Activated CD8-positive, alpha-beta memory T cell treated with anti-CD3 and anti-CD28 coated beads for 4 hours (primary cell): ENCODE measurements at places on chromosomes 3 and 15.

GRCh38 chr3:49839193-49839809 is 17.1 kb downstream of the TRAIP start:
- DNase-seq, result peak; percentile 66

GRCh38 chr3:43489930-43490329 is 131.9 kb downstream of the ANO10 start:
- no peak for DNase-seq

- DNase-seq, result no peak
Measured at GRCh38 chr3:100364421-100364820, 29.9 kb downstream of the NIT2 start.

DNA sequence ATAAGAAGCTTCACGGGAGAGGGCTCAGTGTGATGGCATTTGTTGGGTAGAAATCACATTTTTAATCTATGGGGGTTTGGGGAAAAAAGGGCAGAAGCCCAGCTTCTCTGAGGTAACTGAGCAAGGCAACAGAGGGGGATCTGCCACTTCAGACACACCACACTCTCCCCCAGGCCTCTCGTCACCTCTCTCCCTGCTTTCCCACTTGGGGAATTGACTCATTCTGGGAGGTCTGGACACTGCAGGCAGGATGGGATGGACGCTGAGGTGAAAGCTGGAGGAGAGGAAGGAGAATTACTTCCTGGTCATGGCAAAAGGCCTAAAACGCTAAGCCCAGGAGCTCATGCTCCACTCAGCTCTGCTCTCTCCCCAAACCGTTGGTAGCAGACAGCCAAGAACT is 33.2 kb downstream of the MYO5C start:
- no peak for DNase-seq

GRCh38 chr15:75799190-75799589 is 44.1 kb upstream of the UBE2Q2 start:
- no peak for DNase-seq

DNA sequence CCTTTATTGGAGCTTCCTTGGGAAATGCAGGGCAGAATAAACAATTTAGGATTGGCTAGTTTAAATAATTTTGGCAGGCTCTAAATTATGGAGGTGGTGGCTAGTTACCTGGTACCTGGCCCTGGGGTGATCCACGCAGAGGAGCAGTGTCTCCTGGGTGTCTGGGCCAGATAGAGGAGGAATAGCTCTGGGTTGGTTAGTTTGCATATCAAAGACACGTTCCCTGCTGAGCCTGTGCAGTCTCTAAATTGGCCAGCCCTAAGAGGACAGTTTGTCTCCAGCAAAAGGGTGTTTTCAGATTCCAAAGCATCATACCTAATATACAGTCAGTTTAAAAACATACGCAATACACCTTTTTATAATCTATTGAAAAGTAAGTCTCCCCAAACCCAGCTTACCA is 333.3 kb upstream of the TPM1 start:
- DNase-seq, result no peak

DNA sequence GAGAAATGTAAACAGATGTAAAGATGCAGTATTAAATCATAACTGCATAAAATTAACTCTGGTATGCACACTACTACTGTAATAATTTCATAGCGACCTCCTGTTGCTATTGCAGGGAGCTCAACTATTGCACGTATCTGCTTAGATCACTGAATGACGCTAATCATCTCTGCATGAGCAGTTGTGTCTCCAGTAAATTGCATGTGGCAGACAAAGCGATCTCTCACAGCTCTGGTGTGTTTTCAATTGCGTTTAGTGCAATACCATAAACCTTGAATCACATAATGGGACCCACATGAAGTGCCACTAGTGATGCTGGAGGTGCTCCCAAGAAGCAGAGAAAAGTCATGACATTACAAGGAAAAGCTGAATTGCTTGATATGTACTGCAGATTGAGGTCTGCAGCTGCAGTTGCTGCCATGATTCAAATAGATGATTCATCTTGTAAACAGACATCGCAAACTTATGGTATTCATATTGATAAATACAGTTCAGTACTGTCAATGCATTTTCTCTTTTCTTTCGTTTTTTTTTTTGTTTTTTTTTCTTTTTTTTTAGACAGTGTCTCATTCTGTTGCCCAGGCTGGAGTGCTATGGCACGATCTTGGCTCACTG is 30.2 kb upstream of the LCTL start:
- no peak for DNase-seq

DNA sequence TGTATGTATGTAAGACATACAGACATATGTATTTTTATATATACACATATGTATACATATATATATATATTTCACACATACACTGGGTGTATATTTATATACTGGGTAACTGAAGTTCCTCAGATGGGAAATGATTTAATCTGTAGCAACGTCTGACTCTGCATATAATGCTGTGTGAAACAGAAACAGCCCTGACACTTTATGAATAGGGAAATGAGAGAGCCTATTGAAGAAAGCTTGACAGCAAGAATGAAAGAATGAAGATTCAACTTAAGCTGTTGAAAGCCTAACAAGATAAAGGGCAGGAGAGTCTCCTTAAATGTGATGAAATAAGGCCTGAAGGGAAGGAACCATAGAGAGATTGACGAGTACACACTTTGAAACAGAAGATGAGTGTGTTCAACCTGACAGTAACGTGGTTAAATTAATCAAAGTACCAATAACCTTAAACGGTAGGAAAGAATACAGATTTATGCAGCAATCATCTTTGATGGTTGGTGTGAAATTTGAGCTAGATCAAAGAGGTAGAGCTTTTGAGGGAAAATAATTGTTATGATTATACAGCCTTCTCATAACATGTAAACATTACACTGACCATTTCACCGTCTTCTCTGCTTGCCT is 169.9 kb downstream of the MECOM start:
- no peak for DNase-seq

DNA sequence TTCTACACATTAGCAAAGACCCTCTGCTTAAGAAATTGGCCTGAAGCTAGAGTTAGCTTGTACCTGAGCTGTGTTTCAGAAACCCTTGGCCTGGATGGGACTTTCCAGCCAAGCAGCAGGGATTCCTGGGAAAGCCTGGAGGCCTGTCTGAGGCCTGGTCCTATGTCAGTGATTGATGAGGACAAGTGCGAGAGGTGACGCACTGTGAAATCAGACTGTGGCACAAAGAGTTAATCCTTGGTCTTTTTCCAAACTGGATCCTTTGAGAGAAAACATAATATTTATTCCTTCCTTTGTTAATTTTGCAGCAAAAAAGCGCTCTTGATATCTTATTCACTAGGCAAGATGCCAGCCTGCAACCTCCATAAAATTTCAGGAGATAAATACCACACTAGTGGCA is 225.0 kb upstream of the ATP11B start:
- no peak for DNase-seq

DNA sequence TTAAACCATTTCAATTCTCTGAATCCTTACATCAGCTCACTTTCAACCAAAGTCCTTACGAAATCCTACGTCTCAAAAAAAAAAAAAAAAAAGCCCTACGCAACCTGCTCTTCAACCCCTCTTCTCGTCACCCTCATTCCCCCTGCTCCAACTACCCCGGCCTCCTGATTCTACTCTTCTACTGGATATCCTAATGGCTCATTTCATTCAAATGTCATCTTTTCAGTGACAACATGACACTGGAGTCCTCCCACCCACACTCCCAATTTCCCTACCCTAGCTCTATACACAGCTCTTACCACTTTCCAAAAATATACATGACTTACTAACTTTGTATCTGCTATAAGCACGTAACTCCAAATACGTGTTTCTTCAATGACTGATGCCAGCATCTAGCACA is 11.5 kb downstream of the UBP1 start:
- no peak for DNase-seq

DNA sequence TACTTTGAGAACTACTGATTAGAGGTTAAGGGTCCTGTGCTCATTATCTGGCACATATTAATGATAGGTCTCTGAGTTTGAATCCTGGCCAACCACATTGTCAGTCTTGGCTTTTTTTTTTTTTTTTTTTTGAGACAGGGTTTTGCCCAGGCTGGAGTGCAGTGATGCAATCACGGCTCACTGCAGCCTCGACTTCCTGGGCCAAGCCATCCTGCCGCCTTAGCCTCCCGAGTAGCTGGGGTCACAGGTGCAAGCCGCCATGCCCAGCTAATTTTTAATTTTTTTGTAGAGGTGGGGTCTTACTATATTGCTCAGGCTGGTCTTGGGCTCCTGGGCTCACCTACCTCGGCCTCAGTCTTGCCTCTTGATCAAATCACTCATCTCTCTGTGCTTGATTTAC is 547 bp upstream of the PCCB start:
- no peak for DNase-seq

GRCh38 chr15:55897560-55898336 is 95.7 kb downstream of the NEDD4 start:
- no peak for DNase-seq

DNA sequence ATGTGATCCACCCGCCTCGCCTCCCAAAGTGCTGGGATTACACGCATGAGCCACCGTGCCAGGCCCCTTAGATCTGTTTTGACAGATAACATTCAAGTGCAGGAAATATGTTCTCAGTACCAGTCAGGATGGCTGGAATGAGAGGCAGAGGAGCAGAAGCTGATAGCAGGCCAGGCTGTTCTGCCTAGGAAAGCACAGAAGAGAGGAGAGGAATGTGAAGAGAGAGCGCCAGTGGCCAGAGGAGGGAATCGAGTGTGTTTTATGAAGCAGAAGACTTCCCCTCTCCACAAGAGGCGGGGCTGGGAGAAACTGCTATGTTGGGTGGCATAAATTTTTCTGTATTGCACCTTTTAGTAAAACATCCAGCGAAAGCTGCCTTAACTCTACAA is 32.0 kb upstream of the RYK start:
- no peak for DNase-seq

DNA sequence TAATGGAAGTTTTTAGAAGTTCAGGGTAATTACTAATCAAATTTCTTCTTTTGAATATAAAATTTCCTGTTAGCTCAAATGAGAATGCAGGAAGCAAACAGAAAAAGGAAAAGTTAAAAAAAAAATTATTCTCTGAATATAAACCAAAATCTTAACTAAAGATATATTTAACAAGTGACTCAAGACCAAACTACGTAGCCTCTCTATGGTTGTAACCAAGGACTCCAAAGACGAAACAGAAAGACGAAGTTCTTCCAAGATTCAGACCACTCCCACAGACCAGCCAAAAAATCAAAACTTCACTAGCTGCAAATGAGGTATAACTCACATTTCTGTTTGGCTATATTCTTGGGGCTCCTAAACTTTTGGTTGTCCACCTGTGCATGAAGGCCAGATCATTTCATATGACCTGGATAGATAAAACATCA is 846.5 kb upstream of the ALCAM start:
- DNase-seq, result no peak

- no peak for DNase-seq
Measured at GRCh38 chr3:98536456-98537017, 4.8 kb downstream of the GPR15 start.

DNA sequence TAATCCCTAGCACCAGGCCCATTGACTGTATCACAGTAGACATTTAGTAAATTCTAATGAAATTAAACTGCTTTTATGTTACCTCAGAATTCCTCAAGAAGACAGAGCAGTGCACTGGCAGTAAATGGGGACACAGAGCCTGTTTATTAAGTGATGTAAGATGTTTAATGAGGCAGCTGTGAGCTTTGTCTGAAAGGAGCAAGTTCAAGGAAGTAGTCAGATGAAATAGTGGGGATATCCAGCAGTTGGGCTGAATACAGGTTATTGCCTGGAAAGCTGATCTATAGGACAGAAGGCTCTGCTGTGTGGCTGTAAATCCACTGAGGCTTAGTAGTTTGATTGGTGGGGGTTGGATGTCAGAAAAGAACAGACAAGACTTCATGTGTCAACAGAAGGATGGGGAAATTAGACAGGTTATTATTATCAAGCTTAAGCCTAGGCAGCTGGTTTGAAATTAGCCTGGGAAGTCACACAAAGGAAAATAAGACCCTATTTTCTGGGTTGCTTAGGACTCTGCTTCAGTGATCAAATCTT is 62.2 kb downstream of the PFN2 start:
- DNase-seq, result no peak

DNA sequence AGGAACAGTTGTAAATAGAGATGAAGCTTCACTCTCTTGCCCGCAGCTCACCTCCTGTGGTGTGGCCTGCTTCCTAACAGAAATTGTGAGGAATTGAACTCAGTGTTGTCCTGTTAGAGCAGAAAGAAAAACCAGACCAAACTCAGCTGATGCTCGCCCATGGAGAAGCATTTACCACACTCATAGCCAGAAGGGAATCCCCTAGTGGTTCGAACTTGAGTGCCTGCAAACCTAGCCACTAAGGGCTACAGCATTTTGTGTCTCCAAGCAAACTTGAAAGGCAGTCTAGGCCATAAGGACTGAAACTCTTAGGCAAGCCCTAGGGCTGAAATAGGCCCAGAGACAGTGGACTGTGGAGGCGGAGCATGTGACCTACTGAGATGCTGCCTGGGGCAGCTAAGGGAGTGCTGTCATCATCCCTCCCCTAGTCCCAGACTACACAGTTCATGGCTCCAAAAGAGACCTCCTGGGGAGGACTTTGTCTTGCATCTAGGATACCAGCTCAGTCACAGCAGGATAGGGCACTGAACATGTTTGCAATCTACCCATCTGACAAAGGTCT is 44.5 kb upstream of the MCTP2 start:
- no peak for DNase-seq

DNA sequence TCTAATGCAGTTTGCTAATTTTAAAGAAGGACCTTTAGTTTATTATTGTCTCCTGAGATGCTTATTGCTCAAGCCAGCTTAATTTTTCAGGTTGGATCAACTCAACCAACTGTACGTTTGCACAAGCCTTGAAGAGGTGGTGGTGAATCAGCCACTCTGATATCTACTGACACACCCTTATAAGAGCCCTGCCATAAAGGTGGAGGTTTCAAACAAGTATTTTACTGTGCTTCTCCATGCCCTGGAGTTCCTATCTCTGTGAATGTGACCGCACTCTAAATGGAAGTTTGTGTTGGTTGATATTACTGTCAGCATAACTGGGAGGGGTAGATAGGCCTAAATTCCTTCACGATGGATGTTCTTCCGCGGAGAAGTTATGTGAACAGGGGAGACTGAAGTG is 297.3 kb upstream of the UBE2E1 start:
- no peak for DNase-seq

DNA sequence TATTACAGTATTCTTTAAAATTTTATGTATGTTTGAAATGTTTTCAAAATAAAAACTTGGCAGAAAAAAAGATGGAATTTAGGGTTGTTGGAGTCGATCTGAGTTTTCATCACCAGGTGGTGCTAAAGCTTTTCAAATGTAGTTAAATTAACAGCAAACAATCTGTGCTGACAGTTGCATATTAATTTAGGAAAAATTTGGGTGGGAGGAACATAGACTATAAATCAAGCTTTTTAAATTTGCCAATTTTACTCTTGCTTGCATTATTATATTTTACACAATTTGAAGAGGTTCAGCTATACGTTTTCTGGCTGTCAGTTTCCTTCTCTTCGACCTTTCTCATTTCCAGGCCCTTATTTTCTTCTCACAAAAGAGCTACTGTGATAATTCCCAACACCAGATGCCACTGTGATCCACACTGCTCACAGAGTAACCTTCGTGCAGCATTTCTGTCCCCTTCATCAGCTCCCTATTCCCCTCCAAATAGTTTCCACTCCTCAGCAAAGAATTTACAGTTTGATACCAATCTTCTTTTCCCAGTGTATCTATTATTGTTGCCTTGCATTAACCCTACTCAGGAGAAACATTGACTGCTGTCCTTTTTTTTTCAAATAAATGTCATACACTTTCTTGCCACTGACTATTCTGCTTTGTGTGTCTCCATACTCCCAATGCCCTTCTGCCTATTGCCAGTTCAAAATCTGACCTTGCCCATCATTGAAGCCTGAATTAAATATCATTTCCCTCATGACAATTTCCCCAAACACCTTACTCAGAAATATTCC is 53.4 kb upstream of the EIF5A2 start:
- no peak for DNase-seq

GRCh38 chr15:25882466-25882865 is 19.3 kb upstream of the ATP10A start:
- DNase-seq, result no peak
